Activated CD4-positive, alpha-beta T cell treated with anti-CD3 and anti-CD28 coated beads for 48 hours (primary cell): ENCODE measurements at places on chromosomes 3 and 15.

GRCh38 chr3:30711151-30711550 is 104.8 kb downstream of the TGFBR2 start:
- no peak for DNase-seq

DNA sequence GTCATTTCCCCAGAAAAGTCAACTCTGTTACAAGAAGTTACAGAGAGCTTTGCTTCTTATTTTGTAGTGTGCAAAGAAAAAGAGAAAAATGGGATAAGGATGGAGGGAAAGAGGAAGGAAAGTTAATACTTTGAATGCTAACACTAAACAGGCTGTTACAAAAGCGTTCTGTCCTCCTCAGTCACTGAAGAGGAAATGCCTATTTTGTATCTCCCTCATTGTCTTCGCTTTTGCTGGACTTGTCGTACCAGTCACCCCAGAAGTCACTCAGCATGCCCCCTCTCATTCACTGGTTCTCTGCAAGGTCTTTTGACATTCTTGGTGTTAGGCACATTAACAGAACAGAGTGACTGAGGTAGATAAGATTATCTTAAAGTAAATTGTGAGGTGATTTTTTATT is 129.6 kb downstream of the ALCAM start:
- DNase-seq = no peak

GRCh38 chr3:11126653-11127052 is 27.6 kb upstream of the HRH1 start:
- DNase-seq = no peak

DNA sequence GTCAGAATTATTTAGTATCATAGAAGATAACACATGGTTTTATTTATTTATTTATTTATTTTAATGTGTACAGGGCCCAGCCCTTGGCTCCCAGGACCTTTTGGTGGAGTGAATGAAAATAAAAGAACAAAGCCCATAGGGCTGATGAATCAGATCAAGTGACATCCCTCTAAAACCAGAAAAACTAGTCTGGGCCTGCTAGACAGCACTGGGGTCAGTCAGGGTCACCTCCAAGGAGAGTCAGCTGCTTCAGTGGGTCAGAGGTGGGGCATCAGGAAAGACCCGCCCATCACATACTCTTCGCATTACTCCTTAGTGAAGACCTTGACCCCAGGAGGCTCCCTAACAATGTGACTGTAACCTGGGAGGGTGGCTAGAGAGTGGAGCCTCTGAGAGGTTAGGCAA is 12.8 kb downstream of the PPCDC start:
- no peak for DNase-seq

GRCh38 chr3:122989856-122990575 is 37.5 kb downstream of the SEMA5B start:
- no peak for DNase-seq

- no peak for DNase-seq
Measured at GRCh38 chr15:47872869-47873432, 155.6 kb downstream of the SEMA6D start.

- no peak for DNase-seq
Measured at GRCh38 chr3:194036842-194037241, 99.1 kb upstream of the HES1 start.

- DNase-seq = no peak
Measured at GRCh38 chr3:36060950-36061349, 319.4 kb upstream of the STAC start.

GRCh38 chr3:17823816-17824215 is 81.4 kb upstream of the TBC1D5 start:
- DNase-seq = no peak

DNA sequence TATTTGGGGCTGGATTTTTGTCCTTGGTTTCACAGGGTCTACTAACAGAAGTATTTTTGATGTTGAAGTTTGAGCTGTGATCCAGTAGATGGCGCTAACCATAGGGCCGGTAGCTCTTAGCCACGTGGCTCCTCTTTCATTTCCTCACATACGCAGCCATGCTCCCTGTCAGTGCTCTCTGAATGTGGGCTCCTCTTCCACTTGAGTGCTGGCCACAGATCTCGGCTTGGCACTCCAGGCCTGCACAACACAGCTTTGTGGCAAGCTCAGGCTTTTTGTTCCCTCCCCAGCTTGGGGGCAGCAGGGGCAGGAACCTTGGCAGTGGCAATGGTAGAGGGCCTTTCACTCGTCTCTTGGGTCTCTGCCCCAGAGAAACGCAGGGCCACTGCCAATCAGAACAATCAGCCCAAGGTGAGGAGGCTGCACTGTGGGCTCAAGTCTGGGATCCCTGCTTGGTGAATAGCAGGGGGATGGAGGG is 18.6 kb upstream of the DNAAF4 start:
- peak; percentile 18 for DNase-seq

- DNase-seq = no peak
Measured at GRCh38 chr3:184481984-184482671, 79.5 kb upstream of the EPHB3 start.

GRCh38 chr3:106710596-106710995 is 666.6 kb upstream of the CCDC54 start:
- no peak for DNase-seq

DNA sequence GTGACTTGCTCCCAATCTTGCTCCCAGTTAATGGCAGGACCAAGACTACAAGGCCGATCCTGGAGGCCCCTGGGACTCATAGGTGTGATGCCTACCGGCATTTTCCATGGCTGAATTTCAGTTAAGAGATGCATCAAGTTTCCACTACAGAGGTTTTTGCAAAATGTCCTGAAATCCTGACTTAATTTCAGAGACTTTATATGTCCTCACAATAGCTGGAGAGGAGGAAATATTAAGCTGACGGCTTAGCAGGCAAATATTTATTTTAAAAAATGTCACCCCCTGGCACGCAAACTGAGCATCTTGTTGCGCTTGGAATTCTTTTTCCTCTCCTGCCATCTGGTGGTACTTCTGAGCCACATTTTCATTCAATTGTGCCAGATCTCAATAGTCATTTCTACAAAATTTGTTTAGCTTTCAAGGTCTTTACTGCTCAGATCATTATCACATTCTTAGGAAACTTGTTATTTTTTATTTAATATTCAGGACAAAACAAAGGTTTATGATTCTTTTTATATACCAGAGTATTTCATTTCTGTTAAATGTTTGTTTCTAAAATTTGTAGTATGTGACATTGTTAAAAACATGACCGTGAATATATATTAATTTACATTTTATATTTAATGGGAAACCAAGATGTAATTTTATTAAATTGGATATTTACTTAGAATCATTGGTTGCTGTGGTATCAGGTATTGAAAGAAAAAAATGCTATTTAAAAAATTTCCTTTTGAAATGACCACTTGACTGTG is 189.2 kb upstream of the THRB start:
- no peak for DNase-seq

- DNase-seq = no peak
Measured at GRCh38 chr3:721086-721485, 371.7 kb upstream of the CNTN6 start.

- DNase-seq = no peak
Measured at GRCh38 chr15:33136353-33136752, 58.2 kb downstream of the FMN1 start.

GRCh38 chr15:100215031-100215842 is 126.5 kb downstream of the ADAMTS17 start:
- DNase-seq = no peak

- no peak for DNase-seq
Measured at GRCh38 chr15:39266890-39267289, 314.0 kb upstream of the THBS1 start.

GRCh38 chr15:84725001-84725491 is 9.1 kb upstream of the SEC11A start:
- DNase-seq = no peak

- no peak for DNase-seq
Measured at GRCh38 chr15:25250906-25251622, 187.8 kb downstream of the UBE3A start.

DNA sequence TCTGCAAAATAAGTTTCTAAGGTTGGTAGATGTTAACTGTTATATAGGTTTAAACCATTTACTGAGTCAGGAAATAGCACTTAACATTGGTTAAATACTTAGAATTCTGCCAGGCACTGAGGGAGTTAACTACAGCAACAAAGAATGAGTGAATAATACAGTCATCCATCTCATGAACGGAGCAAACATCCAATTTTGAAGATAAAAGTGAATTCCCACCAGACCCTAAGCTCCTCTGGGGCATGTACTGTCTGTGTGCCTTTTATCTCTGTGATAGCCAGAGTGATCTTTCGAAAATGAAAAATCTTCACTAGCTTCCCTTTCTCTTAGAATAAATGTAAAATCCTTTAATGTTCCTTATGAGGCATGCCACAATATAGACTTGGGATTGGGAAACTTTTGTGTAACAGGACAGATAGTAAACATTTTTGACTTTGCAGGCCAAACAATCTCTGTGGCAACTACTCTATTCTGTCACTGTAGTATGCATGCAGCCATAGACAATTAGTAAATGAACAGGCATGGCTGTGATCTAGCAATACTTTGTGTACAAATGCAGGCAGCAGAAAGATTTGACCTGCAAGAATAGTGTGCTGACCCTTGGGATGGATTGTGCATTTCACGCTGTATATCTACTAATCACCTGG is 294.5 kb upstream of the LMCD1 start:
- DNase-seq = no peak

- DNase-seq = no peak
Measured at GRCh38 chr3:54985856-54986255, 58.0 kb upstream of the LRTM1 start.

DNA sequence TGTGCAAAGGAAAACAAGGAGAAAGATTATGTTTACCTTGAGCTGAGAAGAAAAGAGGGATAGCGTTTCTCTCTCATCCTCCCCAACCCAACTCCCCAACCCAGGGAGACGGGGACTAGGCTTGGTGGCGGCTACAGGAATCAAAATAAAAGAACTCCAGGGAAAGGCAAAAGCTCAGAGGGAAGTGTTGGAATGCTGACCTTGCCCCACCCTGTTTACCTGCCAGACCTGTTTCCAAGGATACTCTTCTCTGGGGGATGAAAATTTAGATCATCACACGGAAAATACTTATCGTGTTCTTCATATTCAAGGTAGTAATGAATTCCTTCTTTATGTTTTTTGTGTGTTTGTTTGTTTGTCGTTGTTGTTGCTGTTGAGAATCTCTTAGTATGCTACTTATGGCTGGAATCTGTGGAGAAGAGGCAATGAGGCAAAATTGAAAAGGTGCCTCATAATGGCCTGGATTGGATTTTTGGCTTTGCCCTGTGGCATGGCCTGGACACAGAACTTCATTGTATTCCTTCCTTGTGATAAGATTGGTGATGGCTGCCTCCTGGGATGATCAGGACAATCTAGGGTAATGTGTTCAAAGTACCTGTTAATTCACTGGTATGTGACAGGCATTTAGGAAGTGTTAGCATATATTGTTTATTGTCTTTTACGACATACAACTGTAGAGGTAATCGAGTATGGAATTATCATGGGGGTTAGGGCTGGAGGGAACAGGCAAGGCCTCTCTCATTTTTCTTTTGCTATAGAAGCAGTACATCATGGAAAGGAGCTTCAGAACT is 11.1 kb upstream of the TPRG1 start:
- no peak for DNase-seq

GRCh38 chr15:34760909-34761308 is 6.1 kb upstream of the GJD2 start:
- DNase-seq = no peak

- DNase-seq = no peak
Measured at GRCh38 chr3:153252963-153253362, 90.9 kb downstream of the RAP2B start.

- peak; percentile 27 for DNase-seq
Measured at GRCh38 chr3:129224984-129225393, 24.4 kb upstream of the COPG1 start.

- no peak for DNase-seq
Measured at GRCh38 chr15:68676011-68676605, 97.3 kb downstream of the CORO2B start.

DNA sequence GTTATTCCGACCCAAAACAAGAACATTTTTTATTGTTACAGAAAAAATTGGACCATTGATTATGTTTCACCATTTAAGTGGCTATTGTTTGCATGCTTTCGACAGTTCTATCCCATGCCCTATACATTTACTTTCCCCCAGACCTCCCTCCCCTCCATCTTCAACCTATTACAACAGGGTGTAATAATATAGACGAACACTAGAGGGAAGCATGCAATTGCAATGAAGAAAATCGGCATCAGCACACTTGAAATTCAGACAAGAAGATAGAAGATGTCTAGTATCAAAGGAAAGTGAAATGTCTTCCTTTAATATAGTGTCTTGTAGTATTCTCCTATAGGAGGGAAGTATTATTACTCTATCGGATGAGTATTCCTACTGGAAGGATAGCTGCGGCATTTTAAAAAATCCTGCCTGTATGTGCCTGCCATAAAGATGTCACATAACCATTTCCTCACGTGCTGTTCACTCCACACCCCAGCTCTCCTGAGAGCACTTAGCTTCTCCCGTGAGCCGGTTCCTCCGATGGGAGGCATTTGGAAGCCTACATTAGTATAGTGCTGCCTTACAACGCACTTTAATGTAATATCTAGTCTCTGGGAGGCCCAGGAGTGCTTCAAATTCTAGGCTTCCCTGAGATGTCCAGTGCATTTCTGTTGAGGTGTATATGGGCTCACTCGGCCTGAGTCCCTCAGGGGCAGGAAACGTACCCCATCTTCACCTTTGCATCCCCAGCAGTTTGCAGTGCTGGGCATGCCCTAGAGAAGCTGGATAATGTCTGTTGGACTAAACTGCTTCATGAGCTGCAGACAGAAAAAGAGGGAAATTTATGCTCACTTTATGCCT is 17.8 kb upstream of the ERICH6 start:
- no peak for DNase-seq

DNA sequence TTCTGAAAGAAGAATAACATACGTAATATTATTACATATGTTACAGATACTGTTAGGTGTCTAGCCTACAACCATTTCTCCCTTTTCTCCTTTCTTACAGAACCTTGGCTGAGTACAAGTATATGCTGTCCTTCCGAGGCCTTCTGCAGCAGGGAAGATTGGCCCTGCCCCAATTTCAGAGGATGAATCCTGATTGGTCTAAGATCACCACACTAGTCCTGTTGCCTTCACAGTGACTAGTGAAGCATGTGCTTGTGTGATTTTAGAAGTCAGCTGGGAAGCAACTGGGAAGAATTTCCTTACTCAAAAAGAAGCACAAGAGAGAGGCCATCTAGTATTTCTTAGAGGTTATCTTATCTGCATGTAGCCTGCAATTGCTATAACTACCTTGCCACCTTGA is 30.6 kb upstream of the MECOM start:
- no peak for DNase-seq

GRCh38 chr3:3851621-3852323 is 52.5 kb downstream of the LRRN1 start:
- DNase-seq = no peak

GRCh38 chr15:90571063-90571541 is 41.4 kb downstream of the CRTC3 start:
- DNase-seq = no peak

DNA sequence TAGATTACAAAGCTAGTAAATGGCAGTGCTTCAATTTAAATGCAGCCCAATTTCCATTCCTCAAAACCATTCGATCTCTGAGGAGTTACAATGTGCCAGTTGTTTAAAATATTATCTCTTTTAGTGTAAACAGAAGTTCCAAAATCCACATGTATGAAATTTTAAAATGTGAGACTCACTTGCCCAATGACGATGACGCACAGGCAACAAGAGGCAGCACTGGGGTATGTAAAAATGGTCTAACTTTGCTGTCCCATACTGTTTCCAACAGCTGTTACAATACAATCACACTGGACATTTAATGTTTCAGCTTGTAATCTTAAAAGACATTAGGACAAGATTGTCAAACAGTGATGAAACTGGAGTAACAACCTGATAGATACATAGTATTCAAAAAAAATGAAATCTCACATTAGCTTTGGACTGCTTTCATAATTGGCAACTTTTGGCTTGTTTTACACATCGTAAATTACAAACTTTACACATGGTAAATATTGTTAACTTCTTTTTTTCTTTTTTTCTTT is 12.2 kb downstream of the SLTM start:
- no peak for DNase-seq
